ENCODE measurements at places on chromosomes 12 and 14. TPM values are rescaled to one million over a fixed set of nuclear protein-coding genes. Genes with fewer than 3 reads are reported as not detected.

DNA sequence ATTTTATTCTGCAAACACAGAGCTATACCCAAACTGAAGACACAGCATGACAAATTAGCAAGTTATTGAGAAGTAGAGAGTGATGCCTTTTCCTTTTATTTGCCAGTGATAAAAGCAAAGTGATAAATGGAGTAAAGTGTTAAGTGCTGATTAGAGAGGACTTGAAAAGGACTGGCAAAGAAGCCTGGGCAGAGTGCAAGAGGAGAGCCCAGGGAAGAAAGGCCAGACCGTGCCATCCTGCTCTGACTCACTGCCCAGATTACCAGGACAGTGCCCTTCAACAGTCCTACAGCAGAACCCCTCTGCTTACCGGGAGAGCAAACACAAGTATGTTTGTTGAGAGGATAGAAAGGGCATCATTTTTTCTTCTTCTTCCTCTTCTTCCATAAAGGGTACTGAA lies 106.5 kb downstream of the ETV6 start:
- no peak for DNase-seq

DNA sequence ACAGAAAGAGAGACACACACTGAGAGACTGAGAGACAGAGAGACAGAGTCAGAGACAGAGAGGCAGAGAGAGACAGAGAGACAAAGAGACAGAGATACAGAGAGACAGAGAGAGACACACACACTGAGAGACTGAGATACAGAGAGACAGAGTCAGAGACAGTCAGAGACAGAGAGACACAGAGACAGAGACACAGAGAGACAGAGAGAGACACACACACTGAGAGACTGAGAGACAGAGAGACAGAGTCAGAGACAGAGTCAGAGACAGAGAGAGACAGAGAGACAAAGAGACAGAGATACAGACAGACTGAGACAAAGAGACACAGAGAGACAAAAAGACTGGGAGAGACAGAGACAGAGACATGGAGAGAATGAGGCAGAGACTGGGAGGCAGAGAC lies 90.0 kb downstream of the GALNT9 start:
- no peak for DNase-seq

Gene KRT71
- total RNA-seq: not detected

Gene MTHFD1
- total RNA-seq: 106 TPM

GRCh38 chr12:8890313-8891085 lies 23.8 kb upstream of the PHC1 start:
- peak; percentile 32 for DNase-seq

- no peak for DNase-seq
Measured at GRCh38 chr12:27984275-27984674, 11.7 kb upstream of the PTHLH start.

DNA sequence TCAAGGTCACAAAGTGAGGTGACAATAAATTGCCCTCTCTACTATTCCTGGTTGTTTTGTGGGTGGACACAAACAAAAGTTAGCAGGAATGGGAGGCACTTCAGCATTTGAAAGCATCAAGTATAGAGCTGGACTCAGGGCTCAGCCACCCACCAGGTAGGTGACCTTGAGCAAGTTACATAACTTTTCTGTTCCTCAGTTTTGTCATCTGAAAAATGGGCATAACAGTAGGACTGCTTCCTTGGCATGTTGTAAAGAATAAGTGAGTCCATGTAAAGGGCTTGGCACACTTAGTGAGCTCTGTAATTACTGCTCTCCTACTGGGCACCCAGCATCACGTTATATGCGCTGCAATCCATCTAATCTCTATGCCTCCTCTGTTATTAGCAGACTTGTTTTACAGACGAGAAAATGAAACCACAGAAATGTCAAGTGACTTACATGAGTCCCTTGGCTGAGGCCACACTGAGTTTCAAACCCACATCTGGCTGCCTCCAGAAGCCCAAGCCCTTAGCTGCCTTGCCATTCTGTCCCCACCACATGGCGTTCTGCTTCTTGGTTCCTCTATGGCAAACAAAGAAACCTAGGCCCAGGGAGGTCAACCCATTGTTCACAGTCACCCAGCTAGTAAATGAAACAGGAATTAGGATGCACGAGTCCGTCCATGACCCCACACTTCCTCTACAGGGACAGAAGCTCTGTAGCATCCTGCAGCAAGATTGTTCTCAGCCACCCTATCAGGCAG lies 63.2 kb upstream of the SLC24A4 start:
- DNase-seq: no peak

Gene PTCSC3
- total RNA-seq: not detected

GRCh38 chr12:89350630-89351488 lies 1.4 kb downstream of the DUSP6 start:
- DNase-seq: no peak

Gene FIGNL2
- 0.76 TPM for total RNA-seq

DNA sequence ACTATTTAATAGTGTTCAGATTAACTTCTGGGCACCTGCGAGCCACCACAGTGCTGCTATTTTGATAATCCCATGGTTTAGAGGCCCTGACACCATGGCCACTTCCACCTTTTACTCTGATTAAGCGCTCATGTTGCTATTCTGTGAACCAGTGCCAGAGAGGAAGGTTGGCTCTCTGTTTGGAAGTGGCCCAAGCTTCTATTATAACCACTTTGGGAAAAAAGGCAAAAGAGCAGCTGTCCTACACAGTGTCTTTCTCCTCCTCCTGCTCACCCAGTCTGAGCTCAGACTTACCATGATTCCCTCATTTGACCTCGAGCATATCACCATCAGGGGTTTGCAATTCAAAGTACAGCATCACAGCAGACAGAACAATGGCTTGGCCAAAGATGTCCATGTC lies 23.3 kb downstream of the DYRK2 start:
- no peak for DNase-seq

- DNase-seq: no peak
Measured at GRCh38 chr12:75783093-75783877, 248.3 kb downstream of the PHLDA1 start.

- DNase-seq: peak; percentile 36
Measured at GRCh38 chr14:53916239-53916638, 40.4 kb downstream of the BMP4 start.

Gene C14orf180
- not detected for total RNA-seq

Gene TUNAR
- total RNA-seq: not detected

Gene CD27
- not detected for total RNA-seq

DNA sequence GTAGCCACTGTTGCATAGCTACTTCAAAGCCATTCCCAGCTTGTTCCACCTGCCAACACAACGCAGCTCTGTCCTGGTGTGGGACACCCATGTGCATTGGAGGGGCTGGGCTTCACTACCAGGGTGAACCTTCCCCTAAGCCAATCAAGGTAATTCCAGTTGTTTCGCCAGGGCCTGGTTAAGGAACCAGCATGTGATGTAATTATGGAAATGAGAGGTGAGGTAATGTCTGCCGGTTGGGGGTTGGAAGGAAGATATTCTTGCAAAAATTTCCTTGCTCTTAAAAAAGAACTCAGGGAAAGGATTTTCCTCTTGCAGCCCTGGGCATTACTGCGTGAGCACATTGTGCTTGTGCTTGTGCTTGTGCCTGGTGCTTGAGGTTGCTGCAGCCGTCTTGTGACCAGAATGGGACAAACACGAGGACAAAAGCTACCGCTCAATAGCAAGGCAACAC lies 14.9 kb downstream of the TUBA1C start:
- DNase-seq: peak; percentile 56

DNA sequence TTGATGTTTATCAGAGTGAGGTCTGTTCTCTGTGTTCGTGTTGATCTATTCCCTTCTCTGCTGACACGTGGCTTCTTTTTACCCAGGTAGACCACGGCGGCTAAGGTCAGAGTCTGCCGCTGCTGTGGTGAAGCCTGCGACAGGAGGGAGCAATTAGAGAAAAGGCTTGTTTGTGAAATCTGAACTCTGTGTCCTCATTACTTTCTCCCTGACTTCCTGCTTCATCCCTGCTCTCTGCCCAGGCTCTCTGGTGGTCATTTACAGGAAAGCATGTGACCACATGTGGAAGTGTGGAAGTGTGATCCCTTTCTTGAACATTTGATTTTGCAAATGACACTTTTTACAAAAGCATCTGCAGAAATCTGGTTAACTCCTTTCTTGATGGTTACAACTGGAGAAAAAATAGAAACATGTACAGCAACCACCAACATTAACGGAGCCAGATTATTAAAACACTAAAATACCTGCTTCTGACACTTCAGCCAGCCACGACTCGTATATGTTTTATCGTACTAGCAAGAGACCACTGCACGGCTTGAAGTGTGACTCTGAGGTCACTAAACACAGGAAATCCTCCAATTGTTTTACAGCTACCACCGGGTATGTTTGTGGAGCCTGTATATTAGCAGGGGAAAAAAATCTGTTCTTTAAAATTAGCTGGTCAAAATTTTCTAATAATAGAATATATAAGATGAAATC lies 388.6 kb upstream of the TMPO start:
- DNase-seq: peak; percentile 35

Gene KLHDC1
- total RNA-seq: not detected

- no peak for DNase-seq
Measured at GRCh38 chr12:74170645-74171477, 366.8 kb upstream of the ATXN7L3B start.

Gene AQP2
- not detected for total RNA-seq

DNA sequence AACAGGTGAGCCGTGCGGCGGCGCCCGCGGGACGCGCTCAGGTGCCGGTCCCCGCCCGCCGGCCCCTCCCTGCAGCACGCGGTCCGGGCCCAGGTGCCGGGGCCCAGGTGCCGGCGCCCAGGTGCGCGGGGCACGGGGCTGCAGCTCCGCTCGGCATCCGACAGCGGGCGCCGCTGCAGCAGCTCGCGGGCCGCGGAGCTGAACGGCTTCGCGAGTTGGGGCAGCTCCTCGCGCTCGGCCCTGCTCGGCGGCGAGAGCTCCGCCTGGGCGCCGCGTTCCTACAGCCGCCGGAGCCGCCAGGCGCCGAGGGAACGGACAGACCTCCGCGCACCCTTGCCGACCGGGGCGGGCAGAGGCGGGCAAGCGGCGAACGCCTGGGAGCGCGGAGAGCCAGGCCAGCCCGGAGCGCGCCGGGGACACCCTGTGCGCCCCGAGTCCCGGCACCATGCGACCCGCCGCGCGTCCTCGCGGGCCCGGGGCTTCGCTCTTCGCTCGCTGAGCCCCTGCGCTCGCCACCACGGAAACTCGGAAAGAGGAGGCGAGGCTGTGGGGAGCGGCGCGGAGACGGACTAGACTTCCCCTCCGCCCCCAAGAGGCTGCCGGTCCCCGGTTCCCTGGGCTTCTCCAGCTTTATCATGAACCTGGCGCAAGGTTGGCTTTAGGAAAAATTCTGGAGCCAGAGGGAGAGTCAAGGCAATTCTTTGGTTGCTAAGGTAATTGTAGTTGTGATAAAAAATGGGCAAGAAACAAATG lies at the start of gene RGS6:
RGS6 (plus strand) TSS at position 201 of the 753 bp plus-strand sequence.
- DNase-seq: peak; percentile 1
